ENCODE measurements at places on chromosomes 11 and 22. TPM values are rescaled to one million over a fixed set of nuclear protein-coding genes. Genes with fewer than 3 reads are reported as not detected.

RASL10A gene
- 5.0 TPM for total RNA-seq

MN1 gene
- 4.2 TPM for total RNA-seq

CRYBB2 gene
- not detected for total RNA-seq

SOX6 gene
- 8.3 TPM for total RNA-seq

DNA sequence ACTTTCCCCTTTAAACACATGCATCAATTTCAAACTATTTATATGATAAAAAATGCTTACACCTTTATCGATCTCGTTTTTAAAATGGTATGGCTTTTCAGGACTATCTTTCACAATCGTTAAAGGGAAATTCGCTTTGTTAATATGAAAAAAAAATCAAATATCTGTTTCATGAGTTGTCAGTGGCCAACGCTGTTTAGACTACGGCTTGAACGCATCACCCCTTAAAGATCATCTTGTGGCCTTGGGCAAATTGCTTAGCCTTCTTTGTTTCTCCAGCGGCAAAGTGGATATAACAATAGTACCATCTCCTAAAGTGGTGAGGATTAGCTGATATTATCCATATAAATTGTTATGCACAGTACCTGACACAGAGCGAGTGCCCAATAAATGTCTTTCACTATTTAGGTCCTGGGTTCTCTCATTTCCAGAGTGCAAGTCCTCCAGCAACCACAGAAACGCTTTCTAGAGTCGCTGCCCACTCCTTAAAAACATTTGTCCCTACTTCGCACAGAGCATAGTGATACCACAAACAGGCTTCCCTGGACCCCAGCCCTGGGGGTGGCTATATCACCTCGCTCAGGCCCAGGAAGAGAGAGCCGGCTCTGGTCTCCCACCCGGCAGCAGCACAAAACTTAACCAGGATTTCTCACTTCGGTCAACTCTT lies 904 bp downstream of the SLC35F2 start:
- peak overlapping the region; percentile 85 for H3K27ac ChIP-seq
- no peaks in the 10 kb centered on the region for H3K4me1 ChIP-seq
- H3K36me3 ChIP-seq = no peaks in the 10 kb centered on the region
- peak overlapping the region; percentile 70 for H3K4me3 ChIP-seq
- H3K27me3 ChIP-seq = no peaks in the 10 kb centered on the region

DNA sequence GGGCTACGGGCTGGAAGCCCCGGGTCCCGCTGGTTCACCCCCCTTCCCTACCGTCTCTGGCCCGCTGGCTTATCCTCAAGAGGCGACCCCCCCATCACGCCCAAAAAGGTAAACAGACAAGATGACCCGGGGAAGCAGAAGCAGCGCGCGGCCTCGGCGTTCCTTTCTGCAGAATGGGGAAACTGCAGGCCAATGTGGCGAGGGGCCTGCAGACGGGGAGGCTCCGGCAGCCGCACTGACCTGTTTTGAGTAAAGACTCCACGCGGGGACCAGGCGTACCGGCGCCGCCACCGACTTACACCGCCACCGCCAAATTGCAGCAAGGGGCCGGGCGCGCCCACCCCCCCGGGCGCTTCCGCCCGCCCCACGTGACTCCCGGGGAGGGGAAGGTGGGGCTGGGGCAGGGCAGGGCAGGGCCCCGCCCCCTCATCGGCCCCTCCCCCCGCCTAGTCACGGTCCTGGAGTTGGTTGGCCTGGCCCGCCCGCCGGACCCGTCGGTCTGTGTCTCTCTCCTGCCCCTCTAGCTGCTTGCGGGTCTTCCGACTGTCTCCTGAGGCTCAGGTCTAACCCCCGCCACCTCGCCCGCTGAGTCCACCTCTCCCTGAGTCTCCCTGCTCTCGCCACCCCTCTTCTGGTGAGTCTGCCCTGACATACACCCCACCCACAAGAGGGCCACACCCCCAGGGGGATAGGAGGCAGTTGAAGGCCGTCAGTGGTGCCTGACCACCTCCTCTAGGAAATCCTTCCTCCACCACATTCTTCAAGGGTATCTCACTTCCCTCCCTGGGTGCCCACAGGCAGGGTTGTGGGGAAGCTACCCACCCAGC lies at the start of gene ARAP1:
ARAP1 (minus strand) TSS at position 321 of the 827 bp plus-strand sequence. CDS start 25,280 bp downstream, outside the sequence.
- H3K4me3 ChIP-seq = peak within 1 kb of the TSS; percentile 65
- H3K27me3 ChIP-seq = no peaks in the 10 kb centered on the region
- H3K4me1 ChIP-seq = peaks cover 28% of the 10 kb centered on the region
- H3K36me3 ChIP-seq = peaks cover 3% of the 10 kb centered on the region
- peak; percentile 83 for DNase-seq

DNA sequence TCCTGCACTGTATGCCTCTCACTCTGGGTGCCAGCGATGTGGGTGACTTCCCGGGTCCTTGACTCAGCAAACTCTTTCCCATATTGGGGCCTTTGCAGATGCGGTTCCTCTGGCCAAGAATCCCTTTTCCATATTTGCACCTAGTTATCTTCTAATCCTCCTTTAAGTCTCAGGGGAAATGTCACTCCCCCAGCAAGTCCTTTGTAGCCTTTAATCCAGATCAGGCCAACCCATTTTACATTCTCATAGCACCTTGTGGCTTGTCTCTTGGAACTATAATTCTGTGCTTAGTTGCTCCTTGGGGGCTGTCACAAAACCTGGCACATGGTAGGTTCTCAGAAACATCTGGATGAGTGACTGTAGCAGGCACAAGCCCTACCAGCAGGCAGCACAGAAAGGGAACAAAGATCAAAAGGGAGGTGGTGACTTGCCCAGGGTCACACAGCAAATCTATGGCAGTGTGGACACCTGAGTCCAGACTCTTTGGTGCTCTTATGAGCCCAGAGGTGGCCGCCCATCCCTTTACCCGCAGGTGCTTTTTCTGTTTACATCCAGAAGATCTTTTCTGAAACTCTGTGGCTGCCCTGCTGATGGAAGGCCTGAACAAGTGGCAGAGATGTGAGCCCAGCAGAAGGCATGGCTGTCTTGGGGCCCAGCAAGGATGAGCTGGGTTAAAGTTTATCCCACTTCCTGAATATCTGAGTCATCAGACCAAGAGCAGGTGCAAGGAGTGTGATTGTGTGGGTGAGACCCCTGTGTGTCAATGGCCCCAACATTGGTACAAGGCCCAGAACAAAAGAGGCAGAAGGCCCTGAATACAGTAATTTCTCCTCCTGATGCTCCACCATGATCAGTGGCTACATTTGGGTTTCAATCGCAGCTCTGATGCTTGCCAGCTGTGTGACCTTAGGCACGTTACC lies 78.6 kb upstream of the GRK3 start:
- no peaks in the 10 kb centered on the region for H3K27me3 ChIP-seq
- no peaks in the 10 kb centered on the region for H3K4me1 ChIP-seq
- no peak overlapping the region for H3K4me3 ChIP-seq
- H3K27ac ChIP-seq = no peak overlapping the region

GRCh38 chr22:27329131-27329850 lies 472.3 kb downstream of the MN1 start:
- H3K36me3 ChIP-seq = no peaks in the 10 kb centered on the region
- no peak for DNase-seq
- no peak overlapping the region for H3K27ac ChIP-seq
- H3K27me3 ChIP-seq = peaks cover 22% of the 10 kb centered on the region
- H3K4me1 ChIP-seq = no peaks in the 10 kb centered on the region

- no peak overlapping the region for H3K4me3 ChIP-seq
- no peak overlapping the region for H3K27ac ChIP-seq
- H3K27me3 ChIP-seq = no peaks in the 10 kb centered on the region
- DNase-seq = no peak
- no peaks in the 10 kb centered on the region for H3K36me3 ChIP-seq
Observed at GRCh38 chr11:86637988-86638387, 34.4 kb downstream of the ME3 start.

DNA sequence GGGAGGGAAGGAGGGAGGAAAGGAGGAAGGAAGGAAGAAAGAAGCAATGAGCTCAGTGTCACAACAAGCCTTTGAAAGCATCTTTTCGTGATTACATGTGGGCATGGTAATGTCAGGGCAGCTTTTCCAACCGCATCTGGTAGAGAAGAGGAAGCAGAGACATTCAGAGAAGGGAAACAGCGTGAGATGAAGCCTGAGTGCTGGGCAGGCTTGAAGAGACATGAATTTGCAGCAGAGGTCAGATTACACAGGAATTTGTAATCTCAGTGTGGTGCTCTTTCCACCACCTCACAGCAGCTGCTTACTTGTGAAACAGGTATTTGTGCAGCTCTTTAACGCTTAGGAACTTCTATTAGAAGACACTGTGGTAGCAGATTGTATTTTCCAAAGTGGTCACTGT lies 289.5 kb upstream of the C11orf87 start:
- H3K27me3 ChIP-seq = no peaks in the 10 kb centered on the region
- no peaks in the 10 kb centered on the region for H3K36me3 ChIP-seq
- H3K27ac ChIP-seq = no peak overlapping the region
- no peak overlapping the region for H3K4me3 ChIP-seq
- no peak for DNase-seq
- no peaks in the 10 kb centered on the region for H3K4me1 ChIP-seq

- DNase-seq = no peak
- H3K4me1 ChIP-seq = no peaks in the 10 kb centered on the region
Observed at GRCh38 chr11:33530815-33531214, 169.8 kb downstream of the C11orf91 start.

DNA sequence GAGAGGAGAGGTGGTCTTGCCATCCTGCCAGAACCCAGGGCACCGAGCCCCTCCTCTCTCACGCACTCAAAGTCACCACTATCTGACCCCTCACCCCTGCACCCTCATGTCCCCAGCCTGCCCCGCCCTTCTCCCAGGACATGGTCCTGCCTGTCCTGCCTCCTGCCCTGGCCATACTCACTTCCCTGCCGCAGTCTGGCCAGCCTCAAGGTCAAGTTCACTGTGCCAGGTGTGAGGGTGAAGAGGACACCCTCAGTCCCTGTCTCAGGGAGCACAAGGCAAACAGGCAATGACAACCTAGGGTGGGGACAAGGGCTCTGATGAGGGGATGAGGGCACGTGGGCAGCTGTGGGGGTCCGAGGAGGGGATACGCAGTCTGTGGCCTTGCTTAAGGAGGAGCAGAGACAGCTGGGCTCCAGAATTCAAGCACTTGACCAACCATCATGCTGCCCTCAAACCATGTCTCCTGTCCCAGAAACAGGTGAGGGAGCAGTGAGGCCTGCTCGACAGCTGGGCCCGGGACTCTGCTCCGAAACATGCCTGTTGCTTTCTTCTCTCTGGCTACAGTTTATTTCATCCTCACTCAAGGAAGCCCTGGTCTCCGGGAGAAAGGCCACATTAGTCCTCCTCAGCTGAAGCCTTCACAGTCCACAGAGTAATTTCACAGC lies 36.6 kb downstream of the PDGFB start:
- H3K36me3 ChIP-seq = no peaks in the 10 kb centered on the region
- DNase-seq = no peak
- H3K4me1 ChIP-seq = peaks cover 7% of the 10 kb centered on the region
- no peak overlapping the region for H3K27ac ChIP-seq

GRCh38 chr11:74256378-74257133 lies 54.9 kb downstream of the P4HA3 start:
- no peak for DNase-seq
- H3K27me3 ChIP-seq = no peaks in the 10 kb centered on the region
- no peaks in the 10 kb centered on the region for H3K4me1 ChIP-seq
- H3K4me3 ChIP-seq = no peak overlapping the region

- H3K4me3 ChIP-seq = no peak overlapping the region
- H3K4me1 ChIP-seq = no peaks in the 10 kb centered on the region
- no peaks in the 10 kb centered on the region for H3K36me3 ChIP-seq
- no peak for DNase-seq
- H3K27ac ChIP-seq = no peak overlapping the region
- no peaks in the 10 kb centered on the region for H3K27me3 ChIP-seq
Observed at GRCh38 chr11:23205156-23205871, 345.0 kb upstream of the CCDC179 start.

- peak; percentile 9 for DNase-seq
- H3K4me3 ChIP-seq = no peak overlapping the region
- no peak overlapping the region for H3K27ac ChIP-seq
- H3K4me1 ChIP-seq = no peaks in the 10 kb centered on the region
- H3K36me3 ChIP-seq = no peaks in the 10 kb centered on the region
- H3K27me3 ChIP-seq = no peaks in the 10 kb centered on the region
Observed at GRCh38 chr11:103326070-103326794, 217.0 kb downstream of the DYNC2H1 start.

DNA sequence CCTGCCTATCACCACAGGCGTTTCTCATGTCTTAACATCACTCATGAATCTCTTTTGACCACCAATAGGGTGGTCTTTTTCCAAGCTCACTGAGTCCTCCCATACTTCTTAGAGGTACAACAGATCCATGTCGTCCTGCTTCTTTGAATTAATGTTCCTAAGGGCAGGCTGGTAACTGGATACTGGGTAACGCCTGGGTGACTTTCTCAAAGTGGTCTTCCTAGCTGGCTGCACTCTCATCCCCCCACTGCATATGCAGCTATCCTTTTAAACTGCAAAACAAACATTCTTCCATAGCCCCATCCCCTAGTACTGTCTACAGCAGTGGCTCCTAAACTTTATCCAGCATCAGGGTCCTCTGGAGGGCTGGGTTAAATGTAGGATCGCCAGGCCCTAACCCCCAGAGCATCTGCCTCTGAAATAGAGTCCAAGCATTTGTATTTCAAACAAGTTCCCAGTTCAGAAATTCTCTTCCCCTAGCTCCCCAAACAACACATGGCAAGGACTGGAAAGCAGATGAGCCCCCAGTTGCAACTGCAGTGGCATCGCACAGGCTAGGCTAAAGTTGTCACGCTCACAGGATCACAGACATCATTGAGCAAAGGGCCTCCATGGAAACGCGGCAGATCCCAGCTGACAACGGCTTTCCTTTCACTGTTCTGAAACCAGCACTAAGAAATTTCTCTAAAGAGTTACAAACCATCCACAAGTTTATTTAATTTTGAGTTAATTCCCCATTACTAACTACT lies 204.9 kb downstream of the LARGE1 start:
- no peak overlapping the region for H3K27ac ChIP-seq
- no peaks in the 10 kb centered on the region for H3K27me3 ChIP-seq
- no peaks in the 10 kb centered on the region for H3K4me1 ChIP-seq
- no peak for DNase-seq
- H3K4me3 ChIP-seq = no peak overlapping the region

DNA sequence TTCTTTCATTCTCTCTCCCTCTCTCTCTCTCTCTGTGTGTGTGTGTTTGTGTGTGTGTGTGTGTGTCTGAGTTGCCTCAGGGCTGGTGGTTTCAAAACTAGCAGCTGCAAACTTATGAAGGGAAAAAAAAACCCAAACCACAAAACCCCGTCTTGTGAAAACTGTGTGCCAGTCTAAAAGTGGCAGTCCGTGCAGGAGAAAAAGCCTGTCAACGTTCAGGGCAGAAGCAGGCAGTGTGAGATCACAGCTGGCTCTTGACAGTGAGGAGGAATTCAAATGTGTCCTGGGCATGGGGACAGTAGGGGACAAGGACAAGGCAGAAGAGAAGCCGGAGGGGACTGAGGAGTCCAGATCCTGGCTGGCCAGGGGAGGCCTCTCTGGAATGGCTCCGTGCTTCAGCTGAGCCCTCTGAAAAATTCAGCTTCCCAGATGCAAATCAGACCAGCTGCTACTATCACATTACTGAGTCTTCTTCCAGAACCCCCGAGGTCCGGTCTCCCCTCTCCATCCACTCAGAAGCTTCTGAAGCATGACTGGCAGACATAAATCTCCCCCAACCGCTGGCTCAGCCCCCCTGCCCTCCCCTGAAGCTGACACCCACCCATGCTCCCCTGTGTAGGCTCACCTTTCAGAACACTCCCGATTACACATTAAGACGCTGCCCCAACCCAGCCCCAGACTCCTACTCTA lies 31.9 kb downstream of the FLI1 start:
- H3K36me3 ChIP-seq = no peaks in the 10 kb centered on the region
- no peaks in the 10 kb centered on the region for H3K27me3 ChIP-seq
- peak overlapping the region; percentile 79 for H3K27ac ChIP-seq
- H3K4me1 ChIP-seq = peaks cover 75% of the 10 kb centered on the region
- DNase-seq = peak; percentile 41

GRCh38 chr11:14898355-14898754 lies 6.3 kb upstream of the CYP2R1 start:
- no peak overlapping the region for H3K27ac ChIP-seq
- H3K27me3 ChIP-seq = no peaks in the 10 kb centered on the region
- H3K36me3 ChIP-seq = no peaks in the 10 kb centered on the region
- H3K4me1 ChIP-seq = no peaks in the 10 kb centered on the region
- DNase-seq = no peak
